Naive thymus-derived CD4-positive, alpha-beta T cell (primary cell): ENCODE measurements at places on chromosomes 1 and 21.

GRCh38 chr1:226946841-226947240 is 6.7 kb downstream of the COQ8A start:
- DNase-seq = no peak

GRCh38 chr1:205387845-205388244 is 31.1 kb upstream of the KLHDC8A start:
- no peak for DNase-seq

DNA sequence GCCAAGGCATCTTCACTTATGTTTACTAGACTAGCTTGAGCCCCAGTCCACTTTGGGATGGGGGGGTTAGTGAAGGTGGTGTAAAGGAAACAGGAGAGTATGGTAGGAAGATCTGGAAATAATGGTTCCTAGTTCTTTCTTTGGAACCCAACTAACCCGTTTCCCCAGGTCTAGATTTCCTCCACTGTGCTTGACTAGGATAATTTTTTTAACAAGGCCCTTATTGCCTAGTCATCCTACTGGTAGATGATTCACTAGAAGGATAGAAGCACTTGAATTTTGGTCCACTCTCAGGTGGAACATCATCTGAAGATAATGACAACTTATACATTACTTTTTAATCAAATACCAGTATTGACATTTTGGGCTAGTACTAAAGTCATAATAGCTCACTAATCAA is 45.9 kb upstream of the MYOCOS start:
- DNase-seq = no peak

GRCh38 chr1:47752559-47752958 is 244.6 kb downstream of the TRABD2B start:
- DNase-seq = no peak

DNA sequence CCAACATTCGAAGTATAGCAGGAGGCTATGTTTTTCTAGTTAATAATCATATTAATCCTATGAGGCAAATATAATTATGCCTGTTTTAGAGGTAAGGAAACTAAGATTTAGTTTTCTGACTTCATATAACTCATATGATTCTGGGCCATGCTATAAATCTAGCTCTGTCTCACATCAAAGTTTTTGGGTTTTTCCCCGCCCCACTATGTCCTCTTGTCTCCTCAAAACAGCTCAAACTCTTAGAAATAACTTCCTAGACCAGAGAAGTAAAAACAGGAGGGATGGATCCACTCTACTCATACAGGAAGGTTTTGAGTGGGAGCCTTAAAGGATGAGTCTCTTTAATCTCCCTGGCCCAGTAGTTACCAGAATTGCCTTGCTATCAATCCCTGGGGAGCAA is 256.4 kb upstream of the FGGY start:
- DNase-seq = no peak

GRCh38 chr1:44316231-44316759 is 38.8 kb downstream of the ERI3 start:
- no peak for DNase-seq
